ENCODE measurements at places on chromosomes 12 and 14. TPM values are rescaled to one million over a fixed set of nuclear protein-coding genes. Genes with fewer than 3 reads are reported as not detected.

The RTL1 gene
- not detected for total RNA-seq

The TSPAN19 gene
- not detected for total RNA-seq

The FGF6 gene
- not detected for total RNA-seq

The CELA1 gene
- total RNA-seq, result 0.16 TPM

The TGM1 gene
- total RNA-seq, result 5.6 TPM

The SIVA1 gene
- 116 TPM for total RNA-seq

The NPFF gene
- not detected for total RNA-seq

The PRR4 gene
- 2.5 TPM for total RNA-seq

The TMEM119 gene
- total RNA-seq, result 0.30 TPM

The JKAMP gene
- total RNA-seq, result 29.0 TPM

The NFATC4 gene
- not detected for total RNA-seq

The TEX22 gene
- 3.8 TPM for total RNA-seq

The SMCO2 gene
- 0.45 TPM for total RNA-seq

The CLEC1B gene
- total RNA-seq, result not detected

The EML5 gene
- total RNA-seq, result 1.2 TPM

The BHLHE41 gene
- not detected for total RNA-seq
